ENCODE measurements at places on chromosomes 5 and 9.

GRCh38 chr9:72704688-72705375 is 183.4 kb downstream of the TMC1 start:
- H3K4me3 ChIP-seq = no peak overlapping the region
- no peaks in the 10 kb centered on the region for H3K27me3 ChIP-seq
- H3K36me3 ChIP-seq = no peaks in the 10 kb centered on the region
- H3K4me1 ChIP-seq = no peaks in the 10 kb centered on the region
- H3K27ac ChIP-seq = no peak overlapping the region

DNA sequence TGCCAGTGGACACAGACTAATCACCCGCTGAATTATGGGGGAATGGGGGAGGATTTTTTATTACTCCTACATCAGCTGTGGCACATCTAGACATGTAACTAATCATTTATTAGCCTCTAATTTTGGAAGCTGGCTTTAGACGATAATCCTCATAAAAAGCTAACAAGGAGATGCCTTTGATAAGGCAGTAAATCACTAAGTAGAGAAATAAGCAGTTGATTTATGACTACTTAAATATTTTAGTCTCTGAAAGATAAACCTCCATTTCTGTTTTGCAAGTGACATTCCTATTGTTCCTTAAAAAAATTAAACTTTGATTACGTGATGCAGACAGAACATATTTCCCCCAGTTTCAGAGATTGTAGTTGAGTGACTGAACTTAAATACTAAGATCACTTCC is 206.4 kb upstream of the CDKN2B start:
- peaks cover 15% of the 10 kb centered on the region for H3K4me1 ChIP-seq
- H3K4me3 ChIP-seq = no peak overlapping the region
- H3K27me3 ChIP-seq = no peaks in the 10 kb centered on the region
- DNase-seq = no peak

GRCh38 chr5:16668631-16669030 is 51.8 kb upstream of the RETREG1 start:
- DNase-seq = no peak
- no peaks in the 10 kb centered on the region for H3K27me3 ChIP-seq
- no peaks in the 10 kb centered on the region for H3K4me1 ChIP-seq
- no peak overlapping the region for H3K4me3 ChIP-seq
- H3K36me3 ChIP-seq = no peaks in the 10 kb centered on the region

DNA sequence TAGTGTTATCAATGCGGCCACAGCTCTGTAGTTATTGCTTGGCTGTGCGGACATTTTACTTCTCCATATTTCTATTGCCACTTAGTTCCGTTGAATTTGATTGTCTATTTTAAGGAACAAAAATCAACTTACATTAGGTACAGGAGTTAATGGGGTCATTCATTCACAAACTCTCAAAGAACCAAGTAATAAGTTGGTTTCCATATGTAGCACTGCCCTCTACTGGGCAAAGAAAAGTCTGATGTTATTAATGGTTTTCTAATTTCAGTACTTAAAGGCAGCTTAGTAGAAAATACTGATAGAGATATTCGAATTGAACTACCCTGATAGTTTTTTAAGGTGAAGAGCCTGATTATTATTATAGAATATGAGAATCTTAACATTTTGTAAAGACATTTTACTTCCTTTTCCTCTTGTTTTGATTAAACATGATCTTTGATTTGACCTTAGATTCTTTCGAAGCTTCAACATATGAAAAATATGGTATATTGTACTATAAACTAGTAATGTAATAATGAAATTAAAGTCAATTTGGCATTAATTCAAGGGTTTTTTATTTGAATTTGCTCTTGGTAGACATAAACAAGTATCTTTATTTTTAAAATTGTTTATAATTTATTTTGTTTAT is 119.5 kb upstream of the CTNND2 start:
- no peaks in the 10 kb centered on the region for H3K27me3 ChIP-seq
- no peaks in the 10 kb centered on the region for H3K4me1 ChIP-seq
- H3K27ac ChIP-seq = no peak overlapping the region
- no peak overlapping the region for H3K4me3 ChIP-seq
- no peaks in the 10 kb centered on the region for H3K36me3 ChIP-seq
- no peak for DNase-seq

DNA sequence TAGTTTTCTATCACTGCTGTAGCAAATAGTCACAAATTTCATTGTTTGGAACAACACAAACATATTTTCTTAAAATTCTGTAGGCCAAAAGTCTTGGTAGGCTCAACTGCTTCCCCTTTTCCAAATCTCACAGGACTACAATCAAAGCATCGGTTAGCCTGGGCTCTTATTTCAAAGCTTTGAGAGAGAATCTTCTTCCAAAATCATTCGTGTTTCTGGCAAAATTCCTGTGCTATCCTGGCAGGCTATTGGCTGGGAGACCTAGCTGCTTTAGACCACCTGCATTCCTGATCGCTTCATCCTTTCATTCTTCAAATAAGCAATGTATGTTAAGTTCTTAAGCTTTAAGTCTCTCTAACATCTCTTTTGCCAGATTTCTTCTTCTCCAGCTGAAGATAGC is 629.8 kb upstream of the CDH18 start:
- H3K36me3 ChIP-seq = no peaks in the 10 kb centered on the region
- H3K4me3 ChIP-seq = no peak overlapping the region
- H3K27me3 ChIP-seq = no peaks in the 10 kb centered on the region
- no peak for DNase-seq
- no peaks in the 10 kb centered on the region for H3K4me1 ChIP-seq
